Vagina (tissue), 2 donors: ENCODE measurements at places on chromosomes 2 and 18. TPM values are rescaled to one million over a fixed set of nuclear protein-coding genes. Genes with fewer than 3 reads are reported as not detected.

The UGT1A3 gene
- not detected for total RNA-seq

The DES gene
- 883 TPM for total RNA-seq

The SOX11 gene
- not detected for total RNA-seq

The TMEM200C gene
- under 0.01 TPM for total RNA-seq

The UGT1A5 gene
- total RNA-seq = 1.2 TPM

The EML4 gene
- 26.0 TPM for total RNA-seq

The MC4R gene
- total RNA-seq = not detected

The MAL gene
- 71.0 TPM for total RNA-seq

The ITM2C gene
- total RNA-seq = 86.2 TPM

The DUSP11 gene
- total RNA-seq = 36.3 TPM

The SANBR gene
- total RNA-seq = 7.9 TPM

The PSME4 gene
- total RNA-seq = 71.2 TPM

The KIAA2012 gene
- not detected for total RNA-seq

The CTAGE1 gene
- total RNA-seq = not detected

The FBXO48 gene
- 1.2 TPM for total RNA-seq

The PLEKHH2 gene
- 27.5 TPM for total RNA-seq
